Skeletal muscle cell (primary cell): ENCODE measurements at places on chromosomes 11 and 22.

DNA sequence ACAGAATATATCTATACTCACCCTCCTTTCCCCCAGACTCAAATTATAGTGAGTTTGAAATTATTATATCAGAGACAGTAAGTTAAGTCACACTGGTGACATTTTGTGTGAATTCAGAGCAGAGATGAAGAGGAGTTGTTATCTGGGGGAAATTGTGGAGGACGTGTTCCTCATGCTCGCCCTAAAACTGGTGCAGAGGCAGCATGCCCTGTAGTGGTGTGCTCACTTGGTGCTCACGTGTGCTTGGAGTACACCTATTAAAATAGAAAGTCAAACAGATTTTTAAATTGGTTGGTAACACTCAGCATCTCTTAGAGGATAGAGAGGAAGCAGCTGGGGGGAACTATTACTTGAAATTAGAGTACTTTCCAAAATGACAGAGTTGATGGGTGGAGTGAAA, 51.6 kb upstream of the ADSL start:
- no peak for DNase-seq

DNA sequence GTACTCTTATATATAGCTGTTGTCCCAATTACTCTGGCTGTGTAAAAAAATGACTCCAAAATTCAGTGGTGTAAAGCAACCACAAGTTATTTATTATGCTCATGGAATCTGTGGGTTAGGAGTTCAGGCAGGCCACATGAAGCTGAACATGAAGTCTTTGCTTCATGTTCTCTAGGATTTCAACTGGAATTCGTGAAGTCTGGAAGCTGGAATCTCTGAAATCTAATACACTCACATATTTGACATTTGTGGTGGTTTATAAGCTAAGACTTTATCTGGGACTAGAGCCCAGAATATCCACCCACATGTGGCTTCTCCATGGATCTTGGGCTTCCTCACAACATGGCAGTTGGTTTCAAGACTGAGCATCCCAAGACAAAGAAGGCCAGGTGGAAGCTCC, 430.6 kb downstream of the MIAT start:
- no peak for DNase-seq

DNA sequence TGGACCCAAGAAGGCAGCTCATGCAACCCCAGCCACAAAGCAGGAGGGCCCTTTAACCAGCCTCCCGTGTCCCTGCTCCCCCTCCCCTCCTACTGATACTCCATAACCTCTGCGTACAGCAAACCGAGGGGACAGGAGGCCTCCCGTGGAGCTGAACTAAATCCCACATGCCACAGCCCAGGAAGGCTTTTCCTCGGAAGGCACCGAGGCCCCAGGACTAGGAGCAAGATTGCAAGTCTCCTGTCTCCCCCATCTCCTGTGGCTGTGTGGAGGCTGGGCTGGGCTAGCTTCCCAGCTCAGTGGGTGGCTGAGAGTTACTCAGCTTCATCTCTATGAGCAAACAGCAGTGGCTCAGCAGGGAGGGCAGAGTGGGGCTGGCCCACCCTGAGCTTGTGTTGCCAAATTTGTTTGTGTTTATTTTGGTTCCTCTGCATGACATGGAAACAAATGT, 62.7 kb upstream of the NECTIN1 start:
- peak; percentile 23 for DNase-seq

DNA sequence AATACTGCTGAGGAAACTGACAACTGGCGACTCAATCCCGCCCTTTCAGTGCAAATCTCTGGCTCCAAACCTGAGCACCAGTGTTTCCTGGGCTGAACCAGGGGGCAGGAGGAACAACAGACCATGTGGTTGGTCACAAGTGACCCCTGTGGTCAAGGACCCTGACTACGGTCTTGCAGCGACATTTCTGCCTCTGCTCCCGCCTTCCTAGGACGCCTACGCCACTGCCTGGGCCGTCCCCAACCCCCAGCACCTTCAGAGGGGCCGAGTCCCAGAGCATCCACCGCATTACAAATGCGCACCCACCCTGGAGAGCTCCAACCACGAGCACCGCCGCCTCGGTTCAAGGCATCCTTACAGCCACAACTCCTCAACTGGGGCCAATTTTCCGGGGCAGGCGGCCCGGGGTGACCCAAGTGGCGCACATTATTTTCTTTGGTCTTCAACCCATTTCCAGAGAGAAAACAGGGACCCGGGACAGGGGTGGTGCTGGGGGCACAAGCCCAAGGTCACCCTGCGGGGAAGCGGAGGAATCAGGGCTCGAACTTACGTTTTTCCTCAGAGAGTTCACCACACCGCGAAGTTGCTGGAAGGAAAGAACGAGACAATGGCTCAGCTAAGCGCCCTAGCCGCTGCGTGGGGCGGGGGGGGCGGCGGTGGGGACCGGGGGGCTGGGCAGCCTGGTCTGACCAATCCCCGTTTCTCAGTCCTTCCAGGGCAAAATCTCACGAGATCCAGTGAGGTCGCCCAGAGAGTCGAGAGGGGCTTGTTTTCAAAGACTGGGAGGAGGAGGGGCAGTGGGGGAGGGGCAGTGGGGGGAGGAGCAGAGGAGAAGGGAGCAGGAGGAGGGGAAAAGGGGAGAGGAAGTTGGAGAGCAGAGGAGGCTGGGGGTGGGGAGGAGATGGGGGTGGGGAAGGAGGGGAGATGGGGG, 1.8 kb downstream of the PRAME start:
- DNase-seq, result no peak

- peak; percentile 17 for DNase-seq
Measured at GRCh38 chr11:130131961-130132850, 27.4 kb upstream of the ST14 start.

- DNase-seq, result peak; percentile 4
Measured at GRCh38 chr11:22920939-22921565, 60.8 kb upstream of the CCDC179 start.

GRCh38 chr11:20024172-20024935, 135.9 kb downstream of the DBX1 start:
- no peak for DNase-seq

DNA sequence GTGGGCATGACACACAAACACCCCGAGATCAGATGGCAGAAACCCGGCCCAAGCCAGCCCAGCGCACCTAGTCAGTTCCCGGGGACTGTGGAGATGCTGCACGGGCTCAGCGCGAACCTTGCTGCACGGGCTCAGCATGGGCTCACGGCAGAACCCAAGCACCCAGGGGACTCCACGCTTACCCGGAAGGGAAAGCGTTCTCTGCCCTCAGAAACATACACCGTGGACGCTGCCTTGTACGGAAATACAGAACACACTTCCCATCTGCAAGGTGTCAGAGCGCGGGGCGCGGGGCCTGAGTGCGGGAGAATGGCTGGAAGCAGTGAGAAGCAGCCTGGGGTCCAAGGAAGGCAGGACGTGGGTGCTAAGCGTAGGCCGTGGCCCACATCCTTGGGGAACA, 319.9 kb downstream of the NTM start:
- DNase-seq, result no peak

DNA sequence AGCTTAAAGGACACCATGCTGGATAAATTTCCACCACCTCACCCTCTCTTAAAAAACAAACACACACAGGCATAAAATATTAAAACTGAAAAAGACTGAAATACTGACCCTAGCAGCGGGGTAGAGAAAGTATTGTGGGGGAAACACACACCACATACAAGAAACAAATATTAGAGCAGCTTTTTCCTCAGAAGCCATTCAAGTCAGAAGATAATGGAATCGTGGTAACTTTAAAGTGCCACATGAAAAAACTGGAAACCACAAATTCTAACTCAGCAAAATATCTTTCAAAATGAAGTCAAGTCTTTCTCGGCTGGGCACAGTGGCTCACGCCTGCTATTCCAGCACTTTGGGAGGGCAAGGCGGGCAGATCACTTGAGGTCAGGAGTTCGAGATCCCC, 223.2 kb downstream of the DYNC2H1 start:
- no peak for DNase-seq

GRCh38 chr22:29116397-29117123, 43.7 kb downstream of the KREMEN1 start:
- DNase-seq, result no peak

DNA sequence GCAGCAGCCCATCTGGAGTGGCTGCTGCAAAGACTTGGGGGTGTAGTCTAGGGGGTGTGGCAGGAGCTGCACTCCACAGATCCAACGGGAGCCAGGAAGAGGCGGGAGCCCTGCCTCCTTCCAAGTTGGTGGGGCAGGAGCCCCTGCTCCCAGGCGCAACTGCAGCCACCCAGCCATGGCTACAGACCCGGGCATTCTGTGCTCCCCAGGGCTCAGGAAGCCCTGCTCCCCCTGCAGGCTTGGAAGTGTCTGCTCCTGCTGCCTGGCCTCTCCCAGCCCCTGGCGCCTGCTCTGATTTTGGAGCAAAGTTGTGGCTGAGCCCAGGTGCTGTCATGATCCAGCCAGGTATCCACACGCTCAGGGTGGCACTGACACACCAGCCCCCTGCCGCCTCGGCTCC, 58.5 kb downstream of the CCDC34 start:
- DNase-seq, result no peak

- DNase-seq, result no peak
Measured at GRCh38 chr22:25081409-25081824, 118.2 kb upstream of the CRYBB3 start.

DNA sequence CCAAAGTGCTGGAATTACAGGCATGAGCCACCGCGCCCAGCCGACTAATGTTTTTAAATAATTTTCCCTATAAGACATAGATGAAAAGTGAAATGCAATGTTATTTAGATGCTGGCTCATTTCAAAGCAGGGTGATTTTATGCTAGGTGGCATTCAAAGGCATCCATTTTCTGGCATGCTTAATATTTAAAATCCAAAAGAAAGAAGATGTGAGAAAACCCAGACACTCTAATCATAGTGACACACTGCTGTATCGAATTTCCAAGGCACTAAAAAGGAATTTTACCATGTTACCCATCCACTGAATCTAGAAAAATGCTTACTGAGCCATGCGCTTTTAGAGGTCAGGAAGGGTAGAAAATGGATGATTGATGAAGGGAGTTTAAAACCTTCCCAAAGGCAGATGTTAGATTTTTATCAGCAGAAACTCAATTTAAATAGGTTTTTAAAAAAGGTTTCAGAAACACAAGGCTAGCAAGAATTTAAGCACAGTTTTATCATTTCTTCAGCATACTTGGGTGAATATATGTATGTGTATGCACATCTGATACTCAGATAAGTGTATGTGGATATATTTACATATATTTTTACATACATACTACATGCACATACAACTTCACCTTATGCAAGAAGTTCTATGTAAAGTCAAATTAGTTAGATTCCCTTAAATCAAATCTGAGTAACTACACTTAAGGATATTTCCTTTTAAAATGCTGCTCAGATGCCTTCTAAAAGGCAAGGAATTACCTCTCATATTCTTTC, 24.1 kb upstream of the CCDC89 start:
- DNase-seq, result no peak

GRCh38 chr11:117671370-117671769, 125.6 kb downstream of the DSCAML1 start:
- DNase-seq, result no peak

DNA sequence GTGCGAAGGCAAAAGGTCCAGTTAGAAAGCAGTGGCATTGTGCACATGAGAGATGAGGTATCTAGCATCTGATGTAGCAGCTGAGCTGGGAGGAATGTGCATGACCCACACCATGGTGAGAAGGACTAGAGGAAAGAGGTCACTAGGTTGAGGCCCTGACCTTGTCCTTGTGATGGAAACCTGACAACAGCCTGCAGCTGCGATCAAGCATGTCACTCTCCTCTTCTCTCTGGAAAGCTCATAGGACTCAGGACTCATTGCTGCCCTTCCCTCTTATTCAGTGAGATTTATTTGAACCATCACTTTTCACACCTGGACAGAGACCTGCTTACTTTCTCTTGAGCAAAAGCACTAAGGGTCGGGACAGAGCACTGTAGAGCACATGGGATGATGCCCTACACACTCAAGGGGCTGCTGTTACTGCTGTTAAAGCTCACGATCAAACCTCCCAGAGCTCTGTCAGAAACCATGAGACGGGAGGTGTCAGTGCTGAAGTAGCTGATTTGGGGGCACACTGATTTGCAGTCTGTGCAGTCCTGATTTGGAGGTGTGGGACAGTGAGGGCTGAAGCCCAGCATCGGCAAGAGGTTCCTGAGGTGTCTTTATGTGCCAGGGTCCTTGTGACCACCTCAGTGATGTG, 104.3 kb downstream of the VPREB1 start:
- DNase-seq, result no peak

GRCh38 chr11:66739983-66740382, 11.0 kb upstream of the SPTBN2 start:
- DNase-seq, result no peak

- no peak for DNase-seq
Measured at GRCh38 chr11:36376009-36376887, 80.2 kb downstream of the PRR5L start.

DNA sequence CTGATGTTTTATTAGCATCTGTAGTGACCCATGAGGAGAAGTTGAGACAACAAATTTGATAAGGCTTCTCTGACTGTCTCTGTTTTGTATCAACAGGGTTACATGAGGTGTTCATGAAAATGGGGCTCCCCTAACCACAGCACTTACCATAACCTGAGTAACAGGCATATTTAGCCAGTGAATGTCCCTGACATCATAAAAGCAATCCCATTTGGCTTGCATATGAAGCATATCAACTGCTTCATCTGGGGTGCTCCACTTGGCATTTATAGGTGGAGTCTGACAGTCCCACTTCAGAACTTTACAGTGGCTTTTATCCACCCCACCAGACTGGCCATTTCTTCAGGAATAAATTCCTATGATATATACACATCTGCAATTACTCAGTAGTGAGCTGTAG, 257.6 kb downstream of the LUZP2 start:
- DNase-seq, result no peak

DNA sequence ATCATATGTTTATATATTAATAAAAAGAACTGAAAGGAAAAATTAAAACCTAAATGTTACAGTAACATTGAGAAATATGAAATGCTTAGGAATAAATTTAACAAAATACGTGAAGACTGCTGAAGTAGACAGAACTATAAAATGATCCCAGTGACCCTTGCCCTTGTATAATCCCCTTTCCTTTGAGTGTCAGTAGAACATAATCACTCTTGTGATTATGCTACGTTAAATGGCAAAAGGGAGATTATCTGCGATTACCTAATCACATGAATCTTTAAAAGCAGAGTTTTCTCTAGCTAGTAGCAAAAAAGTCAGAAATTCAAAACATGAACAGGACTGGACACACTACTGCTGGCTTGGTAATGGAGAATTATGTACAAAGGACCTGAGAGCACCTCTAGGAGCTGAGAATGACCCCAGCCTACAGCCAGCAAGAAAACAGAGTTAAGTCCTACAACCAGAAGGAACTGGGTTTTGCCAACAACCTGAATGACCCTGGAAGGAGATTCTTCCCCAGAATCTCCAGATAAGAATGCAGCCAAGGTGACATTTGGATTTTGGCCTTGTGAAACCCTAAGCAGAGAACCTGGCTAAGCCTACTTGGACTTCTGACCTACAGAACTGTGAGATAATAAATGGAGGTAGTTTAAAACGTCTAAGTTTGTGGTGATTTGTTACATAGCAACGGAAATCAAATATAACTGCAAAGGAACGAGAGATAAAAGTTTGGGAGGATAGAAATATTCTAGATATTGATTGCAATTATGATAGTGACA, 157.2 kb downstream of the ATG16L2 start:
- no peak for DNase-seq

DNA sequence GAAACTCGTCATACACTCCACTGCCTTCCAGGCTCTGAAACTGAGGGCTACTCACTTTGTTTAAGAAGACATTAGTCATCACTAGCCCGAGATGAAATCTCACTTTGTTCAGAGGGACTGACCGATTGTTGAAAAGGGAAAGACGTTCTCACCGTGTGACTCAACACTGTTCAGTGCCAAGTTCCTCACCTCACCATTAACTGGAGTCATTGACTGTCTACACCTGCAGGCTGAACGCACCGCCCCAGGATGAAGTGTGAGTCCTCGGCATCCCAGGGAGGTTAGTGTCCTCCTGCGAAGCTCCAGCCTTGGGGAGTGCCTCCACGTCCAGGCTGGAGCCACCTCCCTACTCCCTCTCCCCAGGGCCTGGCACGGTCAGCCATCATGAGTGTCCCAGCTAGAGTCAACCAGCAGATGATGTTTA, 30.4 kb downstream of the FADD start:
- DNase-seq, result peak; percentile 57
